Sciatic nerve (tissue), 2 donors: ENCODE measurements at places on chromosomes 6 and 20.

DNA sequence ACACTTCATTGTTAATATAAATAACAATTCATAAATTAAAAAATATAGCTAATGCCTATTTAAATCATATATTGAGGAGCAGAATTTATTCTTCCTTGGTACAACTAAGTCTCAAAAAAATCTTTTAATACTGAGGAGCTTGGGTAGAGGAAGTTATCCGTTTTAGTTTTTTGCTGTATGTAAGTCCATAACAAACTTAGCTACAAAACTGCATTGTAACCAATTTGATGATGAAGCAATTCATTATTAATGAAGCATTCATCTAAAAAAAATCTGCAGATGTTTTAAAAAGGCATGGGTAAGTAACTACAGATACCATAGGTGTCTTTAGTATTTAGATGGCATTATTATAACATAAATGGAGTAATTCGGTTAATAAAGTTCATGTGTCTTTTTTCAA lies 1.3 kb downstream of the KHDRBS2 start:
- DNase-seq: no peak

DNA sequence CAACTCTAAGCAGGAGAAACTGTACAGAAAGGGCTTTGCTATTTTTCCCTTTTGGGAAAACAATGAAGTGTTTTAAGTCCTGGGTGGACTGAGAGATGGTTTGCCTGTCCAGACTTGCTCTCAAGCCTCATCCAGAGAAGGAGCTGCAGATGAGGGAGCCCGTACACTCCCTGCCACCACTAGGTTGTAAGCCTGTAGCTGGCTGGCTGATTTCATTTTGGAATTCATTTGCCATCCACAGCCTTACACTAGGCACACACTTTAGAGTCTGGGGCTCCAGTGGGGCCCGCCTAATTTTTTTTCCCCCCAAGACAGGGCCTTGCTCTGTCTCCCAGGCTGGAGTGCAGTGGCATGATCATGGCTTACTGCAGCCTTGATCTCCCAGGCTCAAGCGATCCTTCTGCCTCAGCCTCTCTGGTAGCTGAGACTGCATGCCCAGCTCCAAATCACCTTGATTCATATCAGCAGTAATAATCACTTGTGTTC lies 28.4 kb downstream of the POFUT1 start:
- no peak for DNase-seq

- DNase-seq: no peak
These were observed 82.5 kb upstream of the PDE10A start for GRCh38 chr6:165745492-165745891.

DNA sequence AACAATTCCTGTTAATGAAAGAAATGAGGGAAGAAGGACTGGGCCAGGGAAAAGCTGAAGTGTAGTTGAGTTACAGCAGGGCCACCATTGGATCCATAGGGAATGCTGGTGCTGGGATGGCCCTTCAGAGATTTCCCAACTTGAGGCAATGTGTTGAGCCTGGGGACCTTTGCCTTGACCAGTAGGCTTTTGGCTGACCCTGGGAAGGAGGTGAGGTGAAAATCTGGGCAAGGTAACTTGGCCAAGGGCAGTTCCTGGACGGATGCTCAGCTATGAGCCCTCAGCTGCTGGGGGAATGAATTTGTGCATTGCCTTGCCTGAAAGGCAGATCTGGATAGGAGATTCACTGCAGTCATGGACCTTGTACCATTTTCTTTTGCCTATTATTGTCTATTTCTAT lies 20.4 kb downstream of the UTRN start:
- DNase-seq: no peak

GRCh38 chr6:124747349-124747748 lies 214.9 kb upstream of the RNF217 start:
- no peak for DNase-seq

- no peak for DNase-seq
These were observed 116.3 kb downstream of the GMPR start for GRCh38 chr6:16354692-16355091.

GRCh38 chr6:156963712-156964700 lies 186.8 kb downstream of the ARID1B start:
- no peak for DNase-seq

- no peak for DNase-seq
These were observed 20.6 kb upstream of the LCA5 start for GRCh38 chr6:79557673-79558467.

GRCh38 chr6:156809034-156809433 lies 31.9 kb downstream of the ARID1B start:
- DNase-seq: no peak

DNA sequence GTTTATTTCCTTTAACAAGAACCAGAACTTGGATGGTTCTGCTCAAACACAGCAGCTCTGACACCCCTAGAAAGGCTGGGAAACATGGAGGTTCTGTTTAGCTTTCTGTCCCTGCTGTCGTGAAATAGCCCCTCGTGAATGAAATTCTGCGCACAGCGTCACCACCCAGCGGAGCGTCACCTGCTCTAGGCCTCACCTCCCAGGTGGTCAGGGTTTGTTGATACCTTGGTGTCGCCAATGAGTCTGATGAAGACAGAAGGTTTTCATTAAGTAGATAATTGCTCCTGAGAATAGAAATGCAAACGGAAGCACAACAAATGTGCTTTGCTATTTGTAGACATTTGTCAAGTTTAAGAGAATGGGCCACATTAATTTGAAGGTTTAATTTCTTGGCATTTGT lies 135.1 kb downstream of the EDN3 start:
- DNase-seq: no peak

GRCh38 chr20:4585104-4585753 lies 136.5 kb upstream of the PRND start:
- no peak for DNase-seq

DNA sequence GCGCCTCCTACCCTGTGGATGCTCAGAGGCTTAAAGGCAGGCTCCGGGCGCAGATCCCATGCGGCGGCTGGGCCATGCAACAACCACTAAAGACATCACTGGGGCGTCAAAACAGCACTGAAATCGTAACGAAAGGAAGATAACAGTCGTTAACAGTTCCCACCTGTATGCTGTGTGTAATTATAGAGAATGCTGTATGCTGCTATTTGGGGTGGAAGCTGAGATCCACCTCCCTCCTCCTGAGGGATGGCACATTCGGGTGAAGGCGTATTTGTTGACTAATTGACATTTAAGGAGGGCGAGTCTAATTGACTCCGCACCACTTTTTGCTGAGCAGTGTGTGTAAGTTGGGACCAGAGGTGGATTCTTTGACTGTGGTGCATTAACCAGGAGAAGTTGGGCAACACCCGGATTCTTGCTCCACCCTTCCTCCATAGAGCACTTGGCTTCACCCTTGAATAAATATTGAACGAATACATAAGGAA lies 687 bp downstream of the SLC35A1 start:
- no peak for DNase-seq
